ENCODE measurements at places on chromosomes 3 and 15.

DNA sequence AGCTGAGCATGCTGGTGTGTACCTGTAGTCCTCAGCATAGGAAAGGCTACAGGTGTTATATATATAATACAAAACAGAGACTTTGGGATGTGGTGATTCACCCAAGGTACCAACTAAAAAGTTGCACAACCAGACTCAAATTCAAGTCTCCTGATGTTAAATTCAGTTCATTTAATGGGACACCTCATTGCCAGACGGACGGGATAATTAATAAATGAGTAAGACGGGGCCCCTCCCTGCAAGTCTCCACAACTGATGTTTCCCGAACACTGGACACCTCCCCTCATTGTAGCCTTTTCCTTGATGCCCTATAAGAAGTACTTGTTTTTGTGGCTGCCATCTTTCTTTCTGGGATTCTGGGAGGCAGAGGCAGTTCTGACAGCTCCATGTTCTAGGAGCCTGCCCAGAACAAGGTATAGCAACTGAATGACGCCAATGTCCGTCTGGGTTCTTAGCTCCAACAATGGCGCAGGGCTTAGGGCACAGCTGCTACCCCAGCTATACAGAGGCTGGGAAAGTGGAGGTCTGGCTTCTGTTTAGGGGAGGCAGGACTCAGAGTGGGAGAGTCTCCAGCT is 50.7 kb downstream of the CDC25A start:
- no peak for DNase-seq

DNA sequence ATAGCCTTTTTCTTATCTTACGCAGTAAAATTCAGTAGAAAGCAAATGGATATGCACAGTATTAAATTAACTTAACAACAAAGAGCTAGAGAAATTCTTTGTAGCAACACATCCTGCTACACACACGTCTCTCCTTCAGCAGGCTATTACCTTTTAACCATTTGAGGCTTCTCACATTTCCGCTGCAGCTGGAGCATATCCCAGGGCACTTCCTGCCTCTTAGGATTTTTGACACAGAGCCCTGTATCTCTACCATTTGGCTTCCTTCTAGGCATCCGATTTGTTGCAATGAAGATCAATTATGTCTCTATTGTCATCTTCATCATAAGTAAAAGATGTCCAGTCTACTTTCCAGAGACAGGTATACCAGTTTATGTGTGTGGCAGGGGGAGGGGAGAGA is 292.4 kb upstream of the CBLB start:
- no peak for DNase-seq

DNA sequence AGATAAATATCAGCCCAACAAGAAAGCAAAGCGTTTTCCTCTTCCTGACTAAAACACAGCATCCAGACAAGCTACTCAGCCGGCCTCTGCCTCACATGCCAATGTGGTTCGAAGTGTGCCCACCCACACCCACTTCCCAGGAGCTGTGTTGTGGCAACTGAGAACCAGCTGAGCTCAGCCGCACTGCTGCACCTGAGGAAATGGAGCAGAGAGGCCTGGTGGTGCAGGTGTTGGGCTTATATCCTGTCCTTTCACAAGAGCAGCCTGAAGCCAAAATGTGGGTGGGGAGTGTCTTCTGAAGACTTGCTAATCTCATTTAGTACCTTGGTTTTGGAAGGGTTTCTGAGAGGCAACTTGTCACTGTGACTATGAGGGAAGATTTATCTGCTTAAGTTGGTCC is 23.0 kb upstream of the RETNLB start:
- no peak for DNase-seq

DNA sequence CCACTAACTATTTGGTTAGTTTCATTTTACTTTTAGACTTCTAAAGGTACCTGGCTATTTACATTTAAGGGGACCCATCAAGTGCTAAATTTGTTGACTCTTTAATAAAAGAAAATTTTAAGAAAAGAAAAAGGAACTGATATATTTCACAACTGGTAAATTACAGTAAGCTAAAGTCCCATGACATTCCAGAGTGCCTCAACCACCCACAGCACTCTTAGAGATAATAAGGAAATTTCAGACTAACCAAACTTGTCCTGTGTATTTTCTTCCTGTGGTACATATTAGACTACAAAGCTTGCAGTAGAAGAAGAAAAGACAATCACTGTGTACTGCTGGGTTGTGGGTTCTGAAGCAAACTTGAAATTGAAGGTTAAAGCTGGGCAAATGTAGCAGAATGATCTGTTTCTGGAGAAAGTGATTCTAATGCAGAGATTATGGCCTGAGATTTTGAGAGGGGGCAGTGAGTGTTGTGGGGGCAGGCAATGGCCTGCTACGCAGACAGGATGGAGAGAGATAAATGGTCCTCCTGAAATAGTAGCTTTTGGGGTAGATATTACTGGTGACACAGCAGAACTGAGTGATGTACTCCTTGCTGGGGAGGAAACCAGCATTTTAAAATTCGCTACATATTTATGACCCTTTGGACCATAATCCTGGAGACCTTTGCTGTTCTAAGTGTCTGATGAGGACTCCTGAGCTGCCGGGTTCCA is 24.5 kb upstream of the MFSD1 start:
- DNase-seq: no peak

DNA sequence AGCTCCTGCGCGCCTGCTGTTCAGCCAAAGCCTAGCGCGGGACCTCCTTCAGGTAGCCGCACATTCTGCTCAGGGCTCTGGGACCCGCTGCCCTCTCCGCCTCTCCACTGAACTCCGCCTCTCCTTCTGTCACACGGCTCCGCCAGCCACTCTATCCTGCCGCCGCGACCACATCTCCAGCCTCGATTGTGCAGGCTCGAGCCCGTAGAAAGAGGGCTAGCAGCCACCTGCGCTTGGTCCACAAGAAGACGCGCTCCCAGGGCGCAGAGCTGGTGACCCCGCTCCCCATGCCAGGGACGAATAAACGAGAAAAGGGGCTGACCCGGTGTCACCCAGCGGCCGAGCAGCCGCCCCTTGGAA is 1.1 kb upstream of the VIPR1 start:
- no peak for DNase-seq

GRCh38 chr15:70020229-70020628 is 77.5 kb downstream of the TLE3 start:
- no peak for DNase-seq

DNA sequence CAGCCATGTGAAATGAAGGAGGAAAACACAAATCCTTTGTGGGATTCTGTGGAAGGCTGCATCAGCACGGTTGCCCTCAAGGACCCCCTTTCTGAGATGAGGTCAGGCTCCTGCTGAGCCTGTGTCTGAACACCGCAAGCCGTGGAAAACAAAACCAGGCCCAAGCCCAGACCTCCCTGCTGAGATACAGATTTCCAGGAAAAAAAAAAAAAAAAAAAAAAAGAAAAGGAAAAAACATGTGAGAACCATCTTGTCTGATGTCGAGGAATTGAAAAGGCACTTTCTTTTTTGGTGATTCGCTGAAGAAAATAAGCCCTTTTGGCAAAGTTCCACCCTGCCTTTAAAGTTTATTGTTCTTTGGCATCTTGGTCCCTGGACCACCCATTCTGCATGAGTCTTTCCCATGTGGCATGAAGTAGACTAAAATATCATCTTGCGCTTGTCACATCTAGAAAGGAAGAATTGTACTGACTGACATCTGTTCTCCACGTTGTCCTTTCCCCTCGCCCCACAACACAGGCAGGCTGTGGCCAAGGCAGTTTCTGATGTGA is 117.6 kb downstream of the CHST2 start:
- DNase-seq: peak; percentile 14

DNA sequence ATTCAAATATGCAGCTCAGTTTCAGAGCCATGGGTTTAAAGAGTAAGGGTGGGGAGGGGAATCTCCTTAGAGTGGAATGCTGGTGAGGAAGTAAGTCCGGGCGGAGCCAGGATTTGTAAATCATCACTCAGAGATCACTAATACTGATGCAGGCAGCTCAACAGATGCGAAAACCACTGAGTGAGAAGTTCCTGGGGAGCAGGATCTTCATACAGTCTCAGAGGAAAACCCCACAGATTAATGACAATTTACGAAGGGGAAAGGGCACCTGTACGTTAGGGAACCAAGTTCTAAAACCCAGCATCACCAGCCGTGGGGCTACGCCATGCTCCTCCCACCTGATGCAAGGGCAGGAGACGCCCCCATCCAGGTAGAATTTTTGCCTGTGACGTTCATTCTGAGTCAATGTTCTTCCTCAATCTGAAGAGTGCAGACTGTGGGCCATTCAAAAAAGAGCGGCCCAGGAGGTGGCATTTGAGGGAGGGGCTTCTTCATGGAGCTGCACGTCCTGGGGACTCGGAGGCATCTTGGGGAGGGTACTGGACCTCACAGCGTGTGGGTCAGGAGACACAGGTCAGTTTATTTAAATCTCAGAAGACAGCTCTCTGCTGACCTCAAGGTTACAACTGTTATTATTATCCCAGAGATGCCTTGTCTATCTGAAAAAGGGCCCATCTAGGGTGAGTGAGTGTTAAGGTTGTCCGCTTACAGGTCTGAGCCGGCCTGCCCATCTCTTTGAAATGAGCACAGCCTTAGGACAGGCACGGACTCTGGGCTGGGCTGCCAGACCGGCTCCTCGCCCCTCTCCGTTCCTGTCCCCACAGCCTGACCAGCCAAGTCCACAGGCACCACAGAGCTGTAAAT is 228.0 kb downstream of the XXYLT1 start:
- DNase-seq: no peak

- no peak for DNase-seq
These were observed 2.7 kb downstream of the CHDH start for GRCh38 chr3:53843195-53844177.

- DNase-seq: no peak
These were observed 10.6 kb upstream of the ATP2B2 start for GRCh38 chr3:10515884-10516495.

GRCh38 chr15:64800476-64800875 is 25.0 kb downstream of the PIF1 start:
- no peak for DNase-seq

- DNase-seq: no peak
These were observed 46.3 kb downstream of the GYG1 start for GRCh38 chr3:149037684-149038083.

GRCh38 chr15:98330692-98331435 is 317.5 kb upstream of the IGF1R start:
- DNase-seq: no peak
